ENCODE measurements at places on chromosomes 2 and 18.

GRCh38 chr2:148989882-148990493 lies 48.5 kb upstream of the LYPD6B start:
- DNase-seq = peak; percentile 58

DNA sequence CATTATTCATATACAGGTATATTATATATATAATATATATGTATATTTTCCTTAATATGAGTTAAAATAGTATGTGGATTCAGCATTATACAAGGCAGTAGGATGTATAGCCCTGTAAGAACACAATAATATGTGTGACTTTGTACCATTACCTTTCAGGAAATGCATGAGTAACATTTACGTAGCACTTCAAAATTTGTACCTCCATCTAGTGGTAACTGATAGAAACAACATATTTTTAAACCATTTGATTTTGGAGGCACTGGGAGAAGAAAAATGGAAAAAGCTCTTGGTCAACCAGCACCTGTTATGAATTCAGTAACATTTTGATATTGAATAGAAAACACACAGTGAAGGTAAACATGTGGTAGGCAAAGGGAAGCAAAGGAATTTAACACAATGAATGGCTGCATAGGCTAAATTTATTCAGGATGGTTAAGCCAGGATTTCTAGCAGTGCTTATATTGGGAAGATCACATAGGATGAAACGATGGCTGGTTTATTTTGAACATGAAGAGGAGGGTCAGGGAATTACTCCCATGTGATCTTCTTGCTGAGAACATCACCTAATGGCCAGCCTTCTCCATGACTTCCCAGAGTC lies 565.5 kb downstream of the CCDC85A start:
- DNase-seq = peak; percentile 21

- DNase-seq = no peak
Measured at GRCh38 chr2:68238955-68239822, 13.1 kb downstream of the PPP3R1 start.

DNA sequence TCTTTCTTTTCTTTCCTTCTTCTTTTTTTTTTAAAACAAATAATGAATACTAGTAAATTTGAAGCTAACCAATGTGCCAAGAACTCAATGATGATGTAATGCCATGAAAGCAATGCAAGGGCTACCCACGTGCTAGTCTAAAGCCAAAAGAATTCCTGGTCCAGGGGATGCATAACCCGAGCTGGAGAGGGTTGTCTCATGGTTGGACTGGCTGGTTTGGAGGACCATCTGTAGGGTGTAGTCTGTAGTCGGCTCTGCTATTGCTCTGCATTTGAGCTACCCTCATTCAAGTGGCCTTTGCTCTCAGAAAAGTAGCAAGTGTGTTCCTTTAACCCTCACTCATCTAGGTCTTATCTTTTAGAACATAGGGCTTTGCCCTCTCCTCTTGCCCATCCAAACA lies 469.6 kb upstream of the CELF4 start:
- DNase-seq = no peak

- DNase-seq = no peak
Measured at GRCh38 chr2:60525899-60526298, 27.6 kb downstream of the BCL11A start.

GRCh38 chr2:105449076-105449475 lies 50.2 kb upstream of the FHL2 start:
- DNase-seq = no peak

GRCh38 chr2:73107211-73107926 lies 5.4 kb downstream of the RAB11FIP5 start:
- DNase-seq = no peak

GRCh38 chr2:27537287-27537686 lies 40.6 kb downstream of the GCKR start:
- no peak for DNase-seq

DNA sequence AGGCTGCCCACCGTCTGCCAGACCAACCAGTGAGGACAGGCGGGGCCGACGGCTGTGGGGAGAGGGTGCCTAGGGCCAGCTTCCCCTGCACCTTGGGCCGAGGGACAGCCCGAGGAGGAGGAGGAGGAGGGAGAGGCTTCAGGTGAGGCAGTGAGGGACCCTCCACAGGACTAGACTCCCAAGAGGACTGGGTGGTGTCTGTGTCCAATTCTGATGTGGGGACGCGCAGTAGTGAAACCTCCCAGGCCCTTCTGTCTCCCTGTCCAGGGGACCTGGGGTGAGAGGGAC lies 19.8 kb upstream of the ASB1 start:
- DNase-seq = no peak

GRCh38 chr2:158189526-158189925 lies 87.8 kb downstream of the UPP2 start:
- no peak for DNase-seq

DNA sequence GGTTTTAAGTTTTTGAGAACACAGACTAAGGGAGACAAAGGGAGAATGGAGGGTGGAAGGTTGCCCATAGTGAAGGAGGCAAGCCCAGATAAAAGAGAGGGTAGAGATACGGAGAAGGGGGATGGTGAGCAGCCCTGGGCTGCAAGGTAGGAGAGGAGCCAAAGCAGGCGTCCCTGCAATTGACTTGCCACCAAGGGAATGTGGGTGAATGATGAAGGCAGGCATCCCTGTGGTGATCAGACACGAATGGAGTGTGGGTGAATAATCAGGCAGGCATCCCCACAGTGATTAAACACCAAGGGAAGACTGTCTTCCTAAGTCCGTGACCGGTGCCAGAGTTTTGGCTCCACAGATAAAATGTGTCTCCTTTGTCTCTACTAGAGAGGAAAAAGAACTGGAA lies 16.5 kb upstream of the ALPK2 start:
- DNase-seq = no peak

- DNase-seq = no peak
Measured at GRCh38 chr2:221137385-221137784, 434.7 kb downstream of the EPHA4 start.

- DNase-seq = no peak
Measured at GRCh38 chr2:205189301-205189700, 493.0 kb upstream of the NRP2 start.

DNA sequence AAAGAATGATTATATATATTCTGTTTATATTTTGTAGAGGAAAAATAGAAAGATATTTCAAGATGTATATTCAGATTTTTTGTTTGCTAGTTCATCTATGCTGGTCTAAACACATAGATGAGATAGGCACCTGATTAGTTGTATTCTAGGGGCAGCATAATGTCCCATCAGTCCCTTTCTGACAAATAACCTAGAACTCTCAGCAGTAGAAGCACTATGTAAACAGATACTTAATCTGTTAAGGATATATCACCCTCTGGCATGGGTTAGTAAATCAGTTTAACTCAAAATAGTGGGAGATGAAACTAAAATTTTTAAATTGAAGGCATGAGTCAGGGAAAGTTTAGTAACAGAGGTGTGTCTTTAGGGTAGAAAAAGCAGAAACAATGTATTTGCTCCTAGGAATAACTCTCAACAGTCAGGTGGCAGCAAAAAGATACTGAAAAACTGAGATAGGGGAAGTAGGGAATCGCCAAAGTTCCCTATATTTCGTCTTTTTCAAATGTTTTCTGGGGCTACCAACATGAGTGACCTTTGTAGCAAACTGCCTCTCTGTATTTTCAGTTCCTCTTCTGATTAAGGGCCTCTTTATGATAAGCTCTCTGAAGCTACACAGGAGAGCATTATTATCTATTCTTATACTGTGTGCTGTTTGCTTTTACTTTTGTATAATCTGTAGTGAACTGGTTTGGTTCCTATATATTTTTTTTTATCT lies 5.7 kb downstream of the PPP1R1C start:
- no peak for DNase-seq

DNA sequence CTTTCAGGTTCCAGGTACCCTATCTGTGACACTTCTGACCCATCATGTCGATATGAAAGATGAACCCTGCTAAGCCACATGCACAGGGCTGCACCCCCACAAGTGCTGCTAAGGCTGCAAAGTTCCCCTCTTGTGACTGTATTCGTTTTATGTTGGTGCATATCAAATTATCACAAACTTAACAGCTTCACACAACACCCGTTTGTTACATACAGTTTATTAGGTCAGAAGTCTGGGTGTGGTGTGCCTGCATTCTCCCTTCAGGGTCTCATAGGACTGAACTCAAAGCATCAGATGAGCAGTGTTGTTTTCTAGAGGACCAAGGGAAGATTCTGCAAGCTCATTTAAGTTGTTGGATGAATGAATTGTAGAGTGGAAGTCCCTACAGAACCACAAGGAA lies 199.4 kb downstream of the ANAPC1 start:
- no peak for DNase-seq

GRCh38 chr2:163132850-163133249 lies 294.3 kb upstream of the KCNH7 start:
- no peak for DNase-seq

DNA sequence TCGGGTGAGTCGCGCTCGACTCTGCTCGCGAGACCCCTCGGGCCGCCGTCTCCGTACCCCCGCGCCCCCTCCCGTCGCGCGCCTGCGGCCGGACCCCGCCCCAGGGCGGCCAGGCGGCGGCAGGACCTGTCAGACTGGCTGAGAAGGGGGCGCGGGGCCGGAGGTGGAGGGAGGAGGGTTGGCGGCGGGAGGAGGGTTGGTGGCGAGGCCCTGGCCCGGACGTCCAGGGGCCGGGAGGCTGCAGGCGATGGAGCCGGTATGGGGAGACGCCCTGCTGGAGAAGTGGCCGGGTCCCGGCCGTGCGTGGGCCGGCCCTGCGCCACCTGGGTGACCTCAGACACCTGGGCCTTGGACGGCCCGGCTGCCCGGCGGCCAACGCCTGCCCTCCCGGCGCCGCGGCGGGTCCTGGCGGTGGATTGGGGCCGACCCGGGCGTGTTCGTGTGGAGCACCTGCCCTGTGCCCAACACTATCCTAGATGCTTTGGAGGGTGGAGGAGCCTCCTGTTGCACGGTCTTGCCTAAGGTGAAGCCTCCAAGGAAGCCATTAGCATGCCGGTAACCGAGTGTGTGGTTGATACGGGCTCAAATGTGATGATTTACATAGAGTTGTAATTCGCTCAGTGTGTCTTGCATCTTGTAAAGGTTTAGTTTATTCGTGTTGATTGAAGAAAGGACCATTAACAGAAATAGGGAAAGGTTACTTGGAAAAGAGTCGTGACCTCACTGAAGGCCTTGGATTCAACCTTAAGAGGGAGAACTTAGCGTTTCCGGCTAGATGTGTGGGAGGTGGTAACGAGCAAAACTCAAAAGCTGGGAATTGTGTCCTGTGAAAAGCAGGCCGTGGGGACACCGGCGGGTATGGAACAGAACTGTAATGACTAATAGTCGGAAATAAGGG lies 550 bp downstream of the MYL12B start:
- no peak for DNase-seq

DNA sequence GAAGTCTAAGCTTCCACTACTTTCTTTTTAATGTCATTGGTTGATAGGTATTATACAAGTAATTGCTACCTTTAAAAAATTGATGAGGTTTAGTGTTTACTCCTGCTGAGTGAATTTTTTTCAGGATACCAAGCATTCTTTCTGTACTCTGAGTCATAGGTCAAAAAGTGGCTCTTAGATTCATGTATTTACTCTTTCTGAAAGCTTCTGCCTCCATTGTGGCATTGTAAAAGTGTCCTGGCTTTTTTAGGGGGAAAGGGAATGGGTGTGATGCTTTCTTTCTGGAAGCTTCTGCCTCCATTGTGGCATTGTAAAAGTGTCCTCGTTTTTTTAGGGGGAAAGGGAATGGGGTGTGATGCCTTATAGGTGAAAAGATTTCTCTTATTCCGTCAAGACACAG lies 286.5 kb downstream of the LPIN1 start:
- no peak for DNase-seq

- DNase-seq = no peak
Measured at GRCh38 chr2:168468354-168468753, 12.3 kb downstream of the CERS6 start.

GRCh38 chr18:31774962-31775361 lies 14.3 kb upstream of the SLC25A52 start:
- no peak for DNase-seq

DNA sequence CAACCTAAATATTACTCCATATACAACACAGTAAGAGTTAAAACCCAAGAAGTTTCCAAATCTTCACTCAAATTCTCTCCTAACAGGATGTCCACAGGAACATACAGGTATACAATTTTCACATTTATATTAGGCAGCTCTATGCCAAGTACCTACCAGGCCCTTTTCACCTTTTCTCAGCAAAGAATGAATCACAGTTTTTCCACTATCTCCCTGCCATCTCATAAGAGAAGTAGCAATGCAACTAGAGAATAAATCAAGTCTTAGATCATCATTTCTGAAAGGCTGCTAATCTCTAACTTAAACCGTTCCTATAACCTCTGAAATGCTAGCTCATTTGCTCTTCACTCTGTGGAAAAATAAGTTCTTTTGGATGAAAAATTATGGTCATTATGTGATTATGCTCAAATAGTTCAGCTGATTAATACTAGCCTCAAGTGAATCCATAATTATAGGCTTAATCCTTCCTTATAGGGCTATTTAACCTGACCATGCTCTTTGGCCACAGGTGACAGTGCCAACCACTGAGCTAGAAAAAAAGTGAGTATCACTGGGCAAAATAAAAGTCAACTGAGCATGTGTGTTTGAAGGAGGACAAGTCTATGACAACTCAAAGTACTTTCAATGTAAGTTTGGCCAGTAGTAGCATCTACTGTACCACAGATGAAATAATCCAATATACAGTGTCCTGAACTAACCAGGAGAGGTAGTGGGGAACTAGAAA lies 79.7 kb downstream of the COBLL1 start:
- no peak for DNase-seq

- no peak for DNase-seq
Measured at GRCh38 chr2:66568650-66569300, 133.8 kb downstream of the MEIS1 start.

DNA sequence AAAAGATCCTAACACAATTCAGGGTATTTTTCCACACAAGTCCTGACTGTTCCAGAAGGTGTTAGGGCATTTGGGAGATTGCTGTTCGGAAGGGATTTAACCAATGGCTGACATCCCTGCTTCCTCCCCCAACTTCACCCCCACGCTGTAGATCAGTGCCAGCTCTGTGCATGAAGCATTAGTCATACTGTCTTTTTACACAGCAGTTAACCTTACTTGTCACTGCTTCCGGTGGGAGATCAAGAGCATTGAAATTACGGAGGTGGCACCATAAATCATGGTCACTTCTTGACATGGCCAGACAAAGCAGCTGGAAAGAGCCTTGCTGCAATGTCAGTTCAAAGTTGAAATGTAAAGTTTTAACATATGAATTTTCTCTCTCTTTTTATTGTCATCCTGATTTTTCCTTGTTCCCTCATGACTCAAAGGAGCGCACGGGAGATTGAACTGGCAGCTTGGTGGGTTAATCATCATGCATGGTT lies 70.2 kb downstream of the HRH4 start:
- no peak for DNase-seq

DNA sequence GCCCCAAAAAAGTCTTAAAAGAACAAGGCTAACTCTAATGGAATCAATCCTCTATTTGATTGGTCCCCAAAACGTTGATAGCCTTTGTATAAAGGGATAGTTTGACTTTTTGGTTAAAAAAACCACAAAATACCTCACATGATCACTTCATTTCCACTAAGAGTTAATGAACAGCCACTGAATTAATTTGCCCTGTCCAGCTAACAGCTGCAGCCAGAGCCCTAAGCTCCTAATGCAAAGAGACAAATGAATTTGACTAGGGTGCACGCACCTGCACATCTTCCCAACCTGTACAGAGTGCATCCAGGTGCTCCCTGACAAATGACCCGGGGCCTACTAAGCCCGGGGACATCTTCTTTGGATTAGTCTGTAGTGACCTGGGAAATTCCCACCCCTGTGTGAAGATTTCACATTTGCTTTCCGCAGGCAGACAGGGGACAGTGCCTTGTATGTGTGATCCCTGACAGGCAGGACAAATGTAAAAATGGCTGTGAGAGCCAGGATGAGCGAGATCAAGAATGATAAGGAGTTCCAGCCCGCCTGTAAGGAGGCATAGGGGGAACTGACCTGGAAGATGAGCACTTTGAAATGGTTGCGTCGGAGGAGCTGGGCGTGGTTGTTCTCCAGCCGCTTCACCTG lies 893 bp downstream of the CAVIN2 start:
- DNase-seq = no peak

All from neuronal stem cell (in vitro differentiated cells).